ENCODE measurements at places on chromosomes 4 and X.

DNA sequence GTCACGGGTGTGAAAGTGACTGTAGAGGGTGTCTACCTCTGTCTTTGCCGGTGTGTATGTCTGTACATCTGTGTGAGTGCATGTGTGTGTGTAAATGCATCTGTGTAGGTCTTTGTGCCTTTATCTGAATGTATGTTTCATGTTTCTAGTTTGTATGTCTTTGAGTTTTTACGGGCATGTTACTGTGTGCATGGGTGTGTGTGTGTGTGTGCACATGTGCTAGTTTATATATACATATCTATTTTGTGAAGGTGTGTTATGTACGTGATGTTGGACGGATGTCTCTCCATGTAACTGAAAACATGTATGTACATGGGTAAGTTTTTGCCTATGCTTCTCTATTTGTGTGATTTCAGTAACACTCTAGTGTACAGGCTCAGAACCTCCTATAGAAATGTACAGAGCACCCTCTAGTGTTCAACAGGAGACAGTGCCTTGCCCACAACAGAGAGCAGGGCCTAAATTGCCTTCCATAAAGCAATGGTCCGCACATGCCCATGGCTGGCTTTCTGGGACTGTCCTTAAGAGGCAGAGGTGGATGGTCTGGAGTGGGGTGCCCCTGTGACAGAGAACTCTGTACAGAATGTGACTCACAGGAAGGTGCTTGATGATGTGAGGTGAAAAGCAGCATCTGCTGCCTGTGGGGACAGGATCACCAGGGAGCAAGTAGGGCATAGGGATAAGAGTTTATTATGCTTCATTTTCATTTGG is 343.5 kb downstream of the RAPGEF2 start:
- DNase-seq, result peak; percentile 62

DNA sequence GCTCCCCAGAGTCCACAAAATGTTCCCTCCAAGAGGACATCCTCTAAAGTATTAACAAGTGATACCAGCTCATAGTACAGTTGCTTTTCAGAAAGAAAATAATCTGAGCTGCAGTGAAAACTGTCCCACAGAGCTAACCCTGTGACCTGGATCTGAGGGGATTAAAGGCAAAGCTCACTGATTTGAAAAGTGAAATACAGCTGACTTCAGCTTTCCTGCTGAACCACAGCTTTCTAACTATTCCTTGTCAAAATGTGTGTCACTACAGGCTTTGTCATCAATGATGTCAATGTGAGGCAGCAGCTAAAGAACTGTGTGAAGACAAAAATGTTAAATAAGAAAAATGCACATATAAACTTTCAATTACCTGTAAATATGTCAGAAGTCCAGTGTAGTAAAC is 36.9 kb downstream of the DCHS2 start:
- no peak for DNase-seq

- no peak for DNase-seq
Observed at GRCh38 chrX:69844636-69845035, 205.1 kb downstream of the AWAT2 start.

GRCh38 chr4:131644619-131645018 is 1504.5 kb upstream of the PCDH10 start:
- DNase-seq, result peak; percentile 20

DNA sequence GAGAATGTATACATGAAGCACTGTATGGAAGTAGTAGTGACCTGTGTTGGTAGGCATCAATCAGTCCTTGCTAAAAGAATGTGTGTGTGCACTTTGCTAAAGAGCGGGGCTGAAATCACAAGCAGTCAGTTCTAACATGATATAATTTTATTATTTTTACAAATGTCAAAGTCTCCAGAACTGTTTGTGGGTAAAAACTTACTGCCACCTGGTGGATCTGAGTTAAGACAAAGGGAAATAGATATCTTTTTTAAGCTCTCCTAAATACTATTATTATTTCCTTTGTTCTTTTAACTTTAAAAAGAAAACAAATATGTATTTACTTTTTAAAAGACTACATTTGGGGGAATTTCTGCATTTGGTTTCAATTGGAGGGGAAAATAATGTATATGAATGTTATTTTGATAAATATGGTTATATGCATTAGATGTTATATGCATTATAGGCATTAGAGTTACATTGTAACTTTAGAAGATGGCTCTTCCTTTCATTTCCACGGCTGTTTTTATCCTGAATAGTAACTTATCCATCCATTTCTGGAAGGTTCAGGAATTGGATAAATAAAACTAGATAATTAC is 7.8 kb upstream of the CLOCK start:
- DNase-seq, result no peak

- no peak for DNase-seq
Observed at GRCh38 chrX:136446208-136446607, 41.5 kb upstream of the BRS3 start.

- peak; percentile 69 for DNase-seq
Observed at GRCh38 chrX:74293343-74293946, 10.5 kb upstream of the ZCCHC13 start.

DNA sequence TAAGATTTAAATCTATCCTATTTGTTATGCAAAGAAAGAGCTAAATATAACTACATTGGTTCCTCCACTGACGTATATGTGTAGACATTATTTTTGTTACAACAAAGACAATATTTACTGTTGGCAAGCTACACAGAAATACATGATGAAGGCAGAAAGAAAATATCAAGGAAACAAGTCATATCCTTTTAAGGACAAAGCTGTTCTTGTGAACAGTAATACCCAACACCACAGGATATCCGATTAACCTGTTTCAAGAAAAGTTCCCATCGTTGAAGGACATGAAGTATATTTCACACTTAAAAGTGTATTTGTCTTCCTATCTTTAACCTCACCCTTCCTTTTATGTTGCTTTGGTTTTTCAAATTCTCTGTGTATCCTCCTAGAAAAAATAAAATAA is 235.8 kb upstream of the AADAT start:
- DNase-seq, result no peak

DNA sequence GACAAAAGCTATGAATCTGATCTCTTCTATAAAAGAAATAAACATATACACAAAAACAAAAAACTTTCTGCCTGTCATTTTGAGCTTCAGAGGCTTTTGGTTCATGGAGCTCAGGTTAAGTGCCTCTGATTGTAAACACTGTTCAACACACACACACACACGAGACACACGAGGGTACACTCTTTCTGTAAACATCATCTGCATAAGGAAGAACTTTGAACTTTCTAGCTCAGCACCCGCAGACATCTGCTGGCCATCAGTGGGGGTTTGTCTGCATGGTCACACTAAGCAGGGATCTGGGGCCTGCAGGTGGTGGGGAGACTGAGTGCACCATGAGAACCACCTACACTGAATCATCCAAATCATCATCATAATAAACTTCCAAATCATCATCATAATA is 54.9 kb downstream of the STX18 start:
- DNase-seq, result no peak

DNA sequence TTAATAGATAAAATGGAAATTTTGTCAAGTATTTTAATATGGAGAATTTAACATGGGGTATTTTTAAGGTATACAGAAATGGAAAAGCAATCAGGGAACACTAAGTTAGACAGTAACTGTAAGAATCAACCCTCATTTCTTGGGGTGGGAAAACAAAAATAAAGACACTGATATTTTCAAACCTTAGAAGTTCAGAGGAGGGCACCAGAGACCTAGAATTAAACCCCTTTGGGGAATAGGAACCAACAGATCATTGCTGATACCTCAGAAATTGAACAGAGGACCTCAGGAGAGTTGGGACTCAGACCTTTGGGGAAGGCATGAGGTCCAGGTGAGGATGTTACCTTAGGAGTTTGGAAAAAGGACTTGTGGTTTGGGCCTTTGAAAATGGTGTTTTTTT is 435.6 kb downstream of the TMA16 start:
- no peak for DNase-seq

GRCh38 chr4:70892086-70892769 is 9.9 kb upstream of the MOB1B start:
- DNase-seq, result no peak

- peak; percentile 62 for DNase-seq
Observed at GRCh38 chrX:8591501-8591900, 126.9 kb downstream of the VCX3B start.

- peak; percentile 2 for DNase-seq
Observed at GRCh38 chrX:115147220-115147619, 42.0 kb upstream of the RBMXL3 start.

- no peak for DNase-seq
Observed at GRCh38 chr4:75254745-75255144, 259.5 kb downstream of the RCHY1 start.

GRCh38 chrX:154738011-154738738 is 12.7 kb downstream of the GAB3 start:
- no peak for DNase-seq

DNA sequence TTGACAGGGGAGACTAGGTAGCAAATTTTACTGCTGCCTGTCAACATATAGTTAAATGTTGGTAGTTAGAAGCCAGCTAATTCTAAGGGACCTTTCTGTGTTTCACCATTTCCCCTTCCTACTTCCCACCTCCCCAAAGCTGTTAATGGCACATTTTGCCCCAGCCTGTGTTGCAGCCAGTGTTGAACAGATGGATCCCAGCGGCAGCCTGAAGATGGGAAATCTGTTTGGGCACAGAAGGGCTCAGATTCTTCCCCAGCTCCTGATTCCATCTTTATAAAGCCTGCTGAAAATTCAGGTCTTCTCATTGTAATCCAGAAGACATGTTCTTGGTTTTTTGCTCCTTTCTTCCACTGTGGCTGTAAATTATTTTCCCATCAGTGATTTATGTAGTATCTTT is 89.0 kb downstream of the SPRY1 start:
- DNase-seq, result no peak

GRCh38 chrX:96314985-96315384 is 369.7 kb upstream of the DIAPH2 start:
- DNase-seq, result no peak

GRCh38 chr4:84966382-84967242 is at the start of gene WDFY3:
WDFY3 (minus strand) TSS chr4:84966690; CDS start chr4:84860591, 106,099 bp downstream.
- peak; percentile 91 for DNase-seq

DNA sequence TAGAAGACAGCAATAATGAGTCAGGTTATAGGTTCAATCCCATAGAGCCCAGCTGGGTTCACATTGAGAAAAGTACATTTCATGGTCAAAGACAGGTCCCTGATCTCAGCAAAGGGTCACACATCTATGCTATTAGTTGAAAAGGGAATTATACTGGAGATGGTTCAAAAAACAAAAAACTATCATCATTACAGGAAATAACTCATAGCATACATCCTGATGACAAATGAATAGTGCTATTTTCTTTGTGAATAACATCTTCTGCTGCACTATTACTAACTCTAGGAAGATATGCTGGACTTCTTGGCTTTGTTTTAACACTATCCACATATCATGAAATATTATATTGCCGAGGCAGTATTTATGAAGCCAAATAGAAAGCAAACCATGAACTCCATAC is 202.5 kb upstream of the MAB21L2 start:
- no peak for DNase-seq

DNA sequence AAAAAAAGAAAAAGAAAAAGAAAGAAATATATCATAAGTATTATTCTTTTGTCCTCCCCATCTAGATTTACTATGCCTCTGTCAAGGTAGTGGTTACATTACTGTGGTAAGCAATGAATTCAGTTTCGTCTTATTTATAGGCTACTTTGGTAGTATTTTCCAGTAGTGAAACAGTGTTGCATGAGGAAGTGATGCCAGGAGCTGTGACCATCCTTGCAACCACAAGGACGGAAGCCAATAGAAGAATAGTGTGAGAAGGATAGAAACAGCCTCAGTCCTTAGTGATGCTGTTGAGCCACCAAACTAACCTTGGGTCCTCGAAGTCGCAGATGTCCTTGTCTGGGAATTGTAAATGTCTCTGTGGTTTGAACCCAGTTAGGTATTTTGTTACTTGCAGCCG is 328.5 kb downstream of the PPP3CA start:
- DNase-seq, result no peak

DNA sequence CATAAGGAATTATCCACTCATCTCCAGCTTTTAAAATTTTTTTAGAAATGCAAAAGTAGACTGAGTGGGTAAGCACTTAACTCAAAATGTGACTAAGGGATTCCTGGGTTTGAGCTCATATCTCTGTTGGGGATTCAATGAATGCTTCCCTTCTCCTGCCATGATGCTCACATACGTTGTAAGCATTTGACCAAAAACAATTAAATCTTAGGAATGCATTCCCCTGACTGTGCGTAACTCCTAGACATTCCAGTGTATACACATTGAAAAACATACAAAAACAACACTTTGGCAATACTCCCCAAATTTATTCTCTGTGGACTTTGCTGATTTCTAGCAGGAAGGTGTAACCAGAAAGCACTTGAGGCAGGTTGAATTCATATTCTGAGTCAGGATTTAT is 29.8 kb downstream of the SPANXA2 start:
- DNase-seq, result no peak

- DNase-seq, result peak; percentile 19
Observed at GRCh38 chrX:24241822-24242648, 71.8 kb downstream of the SUPT20HL2 start.

- no peak for DNase-seq
Observed at GRCh38 chr4:99281261-99281660, 9.5 kb downstream of the ADH1A start.
